ENCODE measurements at places on chromosomes 7 and 10.

DNA sequence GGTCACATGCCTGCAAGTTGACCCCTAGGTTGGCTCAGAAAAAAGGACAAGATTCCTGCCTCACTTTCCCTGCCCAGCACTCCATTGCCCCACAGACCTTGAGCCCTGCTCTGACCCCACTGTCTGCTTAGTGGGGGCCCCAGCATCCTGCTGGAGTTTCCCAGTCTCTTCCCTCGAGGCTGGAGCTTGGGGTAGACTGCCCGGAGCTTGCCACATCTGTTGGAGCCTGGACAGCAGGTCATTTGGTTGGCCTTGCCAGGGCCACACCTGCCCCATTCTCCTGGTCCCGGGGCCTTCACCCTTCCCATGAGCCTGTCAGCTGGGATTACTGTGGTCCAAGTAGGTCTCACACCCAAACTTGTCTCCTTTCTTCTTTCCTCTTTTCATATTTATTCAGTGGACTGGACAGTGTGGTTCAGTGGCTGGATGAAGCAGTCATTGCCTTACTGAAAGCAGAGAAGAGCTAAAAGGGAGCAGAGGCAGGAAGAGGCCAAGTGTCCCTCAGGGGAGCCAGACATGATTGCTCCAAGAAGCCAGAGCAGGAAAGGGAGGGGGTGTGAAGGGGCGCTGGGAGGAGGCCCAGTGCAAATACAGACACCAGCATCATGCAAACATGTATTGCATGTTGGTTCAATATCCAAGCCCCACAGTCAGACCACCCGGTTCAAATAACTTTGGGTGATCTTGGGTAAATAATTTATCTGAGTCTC is 56.2 kb upstream of the CACUL1 start:
- DNase-seq = no peak

- no peak for DNase-seq
Measured at GRCh38 chr10:121525251-121526134, 72.8 kb downstream of the FGFR2 start.

GRCh38 chr10:29926693-29927048 is 132.7 kb downstream of the JCAD start:
- DNase-seq = no peak

GRCh38 chr7:144650439-144650838 is 185.4 kb downstream of the TPK1 start:
- no peak for DNase-seq

- no peak for DNase-seq
Measured at GRCh38 chr7:158997471-158997870, 141.1 kb downstream of the DYNC2I1 start.

DNA sequence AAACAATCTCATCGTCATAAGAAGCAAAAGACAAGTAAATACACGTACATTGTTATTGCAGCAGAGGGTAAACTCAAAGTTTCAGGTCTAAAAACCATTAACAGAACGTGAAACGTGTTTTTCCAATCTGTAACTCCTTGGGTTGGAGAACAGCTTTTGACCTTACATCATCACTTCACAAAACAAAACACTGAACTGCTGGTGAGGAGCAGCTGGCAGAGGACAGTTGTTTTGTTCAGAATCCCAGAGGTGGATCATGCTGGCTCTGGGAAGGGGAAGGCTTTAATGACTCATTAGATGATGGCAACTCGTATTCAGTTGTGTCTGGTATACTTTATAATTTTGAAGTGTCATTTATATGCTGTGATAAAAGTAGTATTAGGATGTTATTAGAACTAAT is 923.0 kb upstream of the CELF2 start:
- DNase-seq = no peak

- DNase-seq = no peak
Measured at GRCh38 chr7:16735020-16735419, 18.5 kb upstream of the TSPAN13 start.

DNA sequence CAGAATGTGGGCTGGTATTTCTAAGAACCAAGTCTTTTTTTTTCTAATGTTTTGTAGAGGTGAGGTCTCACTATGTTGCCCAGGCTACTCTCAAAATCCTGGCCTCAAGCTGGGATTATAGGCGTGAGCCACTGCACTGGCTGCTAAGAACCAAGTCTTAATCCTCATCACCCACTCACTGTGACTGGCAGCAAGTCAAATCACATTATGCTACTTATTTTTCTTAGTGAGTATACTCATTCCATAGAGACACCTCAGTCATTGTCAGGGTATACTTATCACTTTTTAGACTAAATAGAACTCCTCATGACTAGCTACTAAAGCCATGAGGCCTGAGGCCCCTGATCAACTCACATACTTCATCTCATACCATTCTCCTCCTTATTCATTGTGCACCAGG is 116.1 kb downstream of the STRA8 start:
- DNase-seq = no peak

DNA sequence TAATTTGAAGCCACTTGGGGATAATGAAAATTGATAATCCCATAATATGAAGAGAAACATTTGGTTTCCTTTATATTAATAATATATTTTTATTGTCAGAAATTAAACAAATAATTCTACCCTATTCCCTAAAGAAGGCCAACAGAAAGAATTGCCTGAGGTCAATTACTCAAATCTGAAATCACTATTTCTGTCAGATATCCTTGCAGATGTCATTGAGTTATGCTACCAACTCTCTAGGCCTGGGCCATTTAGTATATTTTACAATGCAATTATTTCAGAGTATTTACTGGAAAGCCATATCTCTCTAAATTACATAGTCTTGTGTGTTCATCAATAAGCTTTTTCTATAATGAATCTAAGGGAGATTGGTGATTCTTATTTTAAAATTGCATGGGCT is 498.1 kb downstream of the KIF20B start:
- no peak for DNase-seq

GRCh38 chr7:125423458-125424155 is 494.0 kb upstream of the POT1 start:
- no peak for DNase-seq

GRCh38 chr7:66356277-66356721 is 151.2 kb downstream of the TPST1 start:
- DNase-seq = no peak

DNA sequence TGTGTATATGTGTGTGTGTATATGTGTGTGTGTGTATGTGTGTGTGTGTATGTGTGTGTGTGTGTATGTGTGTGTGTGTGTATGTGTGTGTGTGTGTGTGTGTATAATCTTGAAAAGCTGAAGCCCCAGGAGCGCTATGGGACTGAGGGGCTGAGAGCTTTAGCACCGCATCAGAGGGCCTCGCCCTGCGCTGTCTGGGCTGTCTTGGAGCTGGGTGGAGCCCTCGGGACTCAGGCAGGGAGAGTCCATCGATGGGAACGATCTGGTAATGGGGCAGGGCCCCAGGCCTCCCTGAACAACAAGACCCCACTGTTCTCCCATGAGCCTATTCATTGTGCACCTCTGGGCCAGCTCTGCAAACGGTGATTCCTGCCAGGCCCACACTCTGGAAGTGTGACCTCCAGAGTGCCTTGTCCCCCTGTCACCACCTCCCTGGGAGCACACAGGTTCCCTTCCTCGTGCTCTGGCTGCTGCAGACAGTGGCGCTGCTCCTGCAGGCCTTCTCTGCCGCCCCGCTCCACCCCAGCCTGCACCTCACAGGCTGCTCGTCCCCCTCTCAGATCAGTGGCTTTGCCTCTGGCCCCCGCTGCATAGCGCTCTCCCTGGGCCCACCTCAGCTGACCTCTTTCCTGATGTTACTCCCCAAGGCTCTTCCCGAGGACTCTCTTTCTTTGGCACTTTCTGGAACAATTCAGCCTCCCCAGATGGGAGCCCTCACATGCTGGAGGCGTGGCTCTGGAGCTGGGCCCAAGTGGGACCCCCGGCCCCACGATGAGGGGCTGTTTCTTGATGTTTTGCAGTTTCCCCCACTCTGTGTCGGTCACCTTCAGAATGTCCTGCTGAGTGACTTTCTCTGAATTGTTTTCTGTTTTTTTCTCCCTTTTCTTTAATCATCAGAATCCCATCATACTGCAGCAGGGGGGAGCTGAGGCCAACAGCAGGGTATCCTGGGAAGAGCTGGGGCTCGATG is 542.2 kb upstream of the FOXK1 start:
- DNase-seq = no peak

DNA sequence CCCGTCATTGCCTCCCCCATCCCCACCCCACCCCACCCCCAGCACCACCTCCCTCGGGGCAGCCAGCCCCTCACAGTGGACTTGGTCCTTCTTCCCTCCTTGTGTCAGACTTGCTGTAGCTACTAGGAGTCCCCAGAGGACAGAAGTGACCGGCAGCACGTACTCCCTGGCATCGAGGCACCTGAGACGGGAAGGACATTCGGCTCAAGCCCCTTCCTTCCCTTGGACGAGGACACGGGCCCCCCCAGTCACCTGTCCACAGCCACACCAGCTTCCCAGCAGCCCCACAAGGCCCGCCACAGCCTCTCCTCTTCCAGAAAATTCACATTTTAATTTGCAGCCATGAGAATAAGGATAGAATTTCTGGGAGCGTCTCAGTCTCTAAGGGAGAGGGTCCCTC is 267.8 kb upstream of the SHH start:
- DNase-seq = no peak

- no peak for DNase-seq
Measured at GRCh38 chr10:45147000-45147399, 146.3 kb downstream of the ZNF22 start.

DNA sequence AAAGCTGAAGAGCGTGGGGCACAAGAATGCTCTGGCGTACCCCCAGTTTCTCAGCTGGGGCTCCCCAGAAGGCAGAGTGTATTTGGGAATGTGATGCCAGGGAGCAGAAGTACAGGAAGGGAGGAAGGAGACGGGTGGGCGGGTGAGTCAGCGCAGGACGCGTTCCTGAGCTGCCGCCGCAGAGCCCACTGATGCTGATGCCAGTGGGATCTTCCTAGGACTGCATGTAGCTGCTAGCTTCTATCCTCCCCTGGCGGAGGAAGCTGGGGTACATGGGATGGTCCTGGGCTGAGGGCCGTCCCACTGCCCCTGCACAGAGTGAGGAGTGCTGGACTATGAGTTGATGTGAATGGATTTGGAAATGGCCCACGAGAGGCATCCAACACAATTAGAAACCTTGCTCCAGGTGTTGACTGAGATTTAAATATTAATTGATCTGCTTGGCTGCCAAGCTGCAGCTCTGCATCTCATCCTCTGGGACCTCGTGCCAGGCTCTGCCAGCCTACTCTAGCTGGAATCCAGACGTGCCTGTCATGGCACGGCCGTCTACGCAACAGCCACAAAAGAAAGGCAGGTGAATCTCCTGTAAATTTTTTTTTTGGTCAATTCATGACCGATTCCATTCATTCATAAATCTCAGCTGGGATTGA is 66.2 kb upstream of the RHEB start:
- DNase-seq = no peak

DNA sequence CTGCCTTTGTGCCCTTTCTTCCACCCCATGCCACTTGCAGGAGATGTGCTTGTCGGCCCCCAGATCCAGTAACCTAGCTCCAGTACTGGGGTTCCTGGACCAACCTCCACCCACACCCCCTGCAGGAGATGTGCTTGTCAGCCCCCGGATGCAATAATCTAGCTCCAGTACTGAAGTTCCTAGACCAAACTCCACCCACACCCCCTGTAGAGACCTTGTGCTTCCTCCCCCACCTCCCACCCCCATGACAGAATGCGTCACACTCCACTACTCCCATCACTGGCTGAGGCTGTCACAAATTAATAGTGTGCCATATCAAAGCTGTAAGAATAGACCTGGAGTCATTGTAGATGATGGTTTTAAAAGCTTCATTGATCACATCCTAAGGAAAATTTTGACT is 185.0 kb downstream of the BICC1 start:
- no peak for DNase-seq

DNA sequence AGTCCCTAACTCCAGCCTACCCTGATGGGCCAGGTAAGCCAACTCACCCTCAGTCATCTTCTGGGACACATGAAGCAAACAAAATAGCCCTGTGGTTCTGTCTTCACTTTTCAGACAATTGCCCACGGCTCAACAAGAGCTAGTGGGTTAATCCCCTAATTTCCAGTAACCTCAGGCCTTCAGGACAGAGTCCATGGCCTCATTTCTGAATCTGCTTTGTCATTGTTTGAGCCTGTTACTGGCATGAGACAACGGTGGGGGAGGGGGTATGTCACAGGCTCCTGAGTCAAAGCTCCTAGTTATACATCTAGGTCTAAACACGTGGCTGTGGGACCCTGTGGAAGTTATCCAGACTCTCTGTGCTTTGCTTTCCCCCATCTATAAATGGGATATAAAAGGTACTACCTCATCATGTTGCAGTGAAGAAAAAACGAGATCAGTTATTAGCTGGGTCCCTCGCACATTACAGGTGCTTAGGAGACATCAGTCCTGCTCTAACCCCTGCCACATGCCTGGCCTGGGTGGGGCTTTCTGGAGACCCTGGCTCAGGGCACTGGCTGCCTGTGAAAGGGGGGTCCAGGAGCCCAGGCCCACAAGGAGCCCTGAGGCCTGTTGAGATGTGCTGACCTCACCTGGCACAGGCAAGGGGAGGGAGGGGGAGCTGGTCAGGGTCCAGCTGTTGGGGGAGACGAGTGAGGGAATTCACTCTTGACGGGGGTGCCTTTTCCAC is 16.5 kb downstream of the MAT1A start:
- no peak for DNase-seq

GRCh38 chr7:47833211-47833610 is 115.1 kb downstream of the PKD1L1 start:
- DNase-seq = no peak

DNA sequence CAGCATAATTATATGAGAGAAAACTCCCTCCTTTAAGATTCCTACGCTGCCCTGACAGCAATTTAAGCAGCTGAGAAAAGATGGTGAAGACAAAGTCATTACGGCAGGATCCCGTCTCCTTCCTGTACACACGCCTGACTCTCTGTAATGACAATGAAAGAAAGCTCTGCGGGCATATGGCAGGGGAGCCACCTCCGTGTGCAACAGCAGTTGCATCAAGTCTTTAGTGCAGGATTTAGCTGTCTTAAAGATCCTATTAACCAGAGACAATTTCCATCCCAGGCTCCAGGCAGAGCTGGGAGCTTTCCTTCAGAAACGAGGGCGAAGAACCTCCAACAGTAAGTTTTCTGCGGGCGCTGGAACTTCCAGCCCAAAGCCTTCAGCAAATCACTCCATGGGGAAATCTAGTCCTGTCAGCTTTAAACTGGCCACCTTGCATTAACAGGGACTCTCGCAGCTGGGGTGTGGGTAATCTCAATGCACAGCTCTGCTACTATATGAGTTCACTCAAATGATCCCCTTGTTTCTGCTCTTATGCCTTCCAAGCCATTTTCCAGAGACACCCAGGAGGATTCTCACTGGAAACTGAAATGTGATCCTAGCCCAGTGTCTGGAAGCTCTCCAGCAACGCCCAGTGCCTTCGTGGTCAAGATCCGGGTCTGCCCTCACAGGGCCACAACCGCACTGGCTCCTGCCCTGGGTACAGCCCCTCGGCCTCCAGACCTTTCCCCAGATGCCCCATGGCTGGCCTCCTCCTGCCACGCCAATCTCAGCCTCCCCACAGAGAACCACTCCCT is 74.9 kb downstream of the CTBP2 start:
- no peak for DNase-seq

Measured in LoVo (cell line).